Osteoblast (primary cell): ENCODE measurements at places on chromosomes 2 and 18.

DNA sequence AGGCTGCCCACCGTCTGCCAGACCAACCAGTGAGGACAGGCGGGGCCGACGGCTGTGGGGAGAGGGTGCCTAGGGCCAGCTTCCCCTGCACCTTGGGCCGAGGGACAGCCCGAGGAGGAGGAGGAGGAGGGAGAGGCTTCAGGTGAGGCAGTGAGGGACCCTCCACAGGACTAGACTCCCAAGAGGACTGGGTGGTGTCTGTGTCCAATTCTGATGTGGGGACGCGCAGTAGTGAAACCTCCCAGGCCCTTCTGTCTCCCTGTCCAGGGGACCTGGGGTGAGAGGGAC is 19.8 kb upstream of the ASB1 start:
- no peaks in the 10 kb centered on the region for H3K36me3 ChIP-seq
- no peak for DNase-seq
- no peak overlapping the region for H3K4me3 ChIP-seq
- H3K4me1 ChIP-seq, result peaks cover 9% of the 10 kb centered on the region
- H3K27ac ChIP-seq, result no peak overlapping the region

DNA sequence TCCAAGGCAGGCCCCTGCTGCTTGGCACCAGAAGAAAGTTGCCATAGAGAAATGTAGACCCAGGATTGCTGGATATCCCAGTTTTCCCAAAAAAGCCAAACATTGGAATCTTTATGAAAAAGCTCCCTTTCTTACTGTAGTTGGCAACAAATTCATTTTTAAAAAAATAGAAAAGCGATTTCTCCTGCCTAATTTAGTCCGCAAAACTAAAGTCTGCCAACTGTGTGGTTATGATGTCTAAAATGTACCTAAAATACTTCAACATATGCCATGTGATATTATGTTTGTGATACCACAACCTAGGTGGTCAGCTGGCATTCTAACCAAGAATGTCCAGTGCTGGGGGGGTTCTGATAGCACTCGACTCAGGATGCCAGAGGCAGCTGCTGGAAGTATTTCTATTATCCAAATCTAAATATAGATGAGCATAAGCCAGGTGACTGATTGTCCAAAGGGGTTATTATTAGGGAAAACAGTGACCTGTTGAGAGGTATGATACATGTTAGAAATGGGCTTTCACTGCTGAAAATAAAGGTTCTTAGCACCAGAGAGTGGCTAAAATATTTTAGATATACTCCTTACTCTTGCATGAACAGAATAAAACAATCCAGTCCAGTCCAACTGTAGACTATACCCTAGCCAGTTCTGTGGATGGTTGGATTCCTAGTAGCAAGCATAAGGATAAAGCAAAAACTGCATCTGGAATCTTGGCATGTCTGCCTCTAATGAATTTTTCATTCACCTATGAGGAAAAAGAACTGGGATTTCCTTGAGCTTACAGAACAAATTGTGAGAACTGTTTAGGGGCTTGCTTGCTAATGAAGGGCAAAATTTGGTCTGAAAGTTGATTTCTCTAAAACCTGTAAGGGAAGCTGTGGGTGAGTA is 101.7 kb downstream of the STK39 start:
- no peaks in the 10 kb centered on the region for H3K27me3 ChIP-seq
- DNase-seq, result no peak
- peaks cover 3% of the 10 kb centered on the region for H3K4me1 ChIP-seq
- no peak overlapping the region for H3K27ac ChIP-seq

GRCh38 chr18:43863180-43863579 is 585.9 kb upstream of the SYT4 start:
- H3K27ac ChIP-seq, result no peak overlapping the region
- DNase-seq, result no peak
- no peaks in the 10 kb centered on the region for H3K36me3 ChIP-seq
- no peak overlapping the region for H3K4me3 ChIP-seq
- no peaks in the 10 kb centered on the region for H3K4me1 ChIP-seq
- H3K27me3 ChIP-seq, result no peaks in the 10 kb centered on the region

DNA sequence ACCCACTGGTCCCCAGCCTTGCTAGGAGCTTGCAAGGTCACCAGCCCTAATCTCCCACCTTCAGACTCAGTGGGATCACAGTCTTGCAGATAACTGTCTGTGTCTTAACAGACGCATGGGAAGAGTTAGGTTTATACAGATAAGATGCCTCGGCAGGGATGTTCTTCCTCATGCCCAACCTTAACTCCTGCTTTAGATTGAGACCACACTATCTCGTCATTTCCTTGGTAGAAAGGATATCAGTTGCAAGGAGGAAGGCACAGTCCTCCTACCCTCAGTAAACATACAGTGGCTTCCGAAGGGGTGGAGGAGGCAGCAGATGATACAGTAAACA is 7.2 kb downstream of the NT5DC4 start:
- no peak overlapping the region for H3K4me3 ChIP-seq
- H3K27ac ChIP-seq, result no peak overlapping the region
- no peaks in the 10 kb centered on the region for H3K4me1 ChIP-seq
- H3K36me3 ChIP-seq, result no peaks in the 10 kb centered on the region
- no peak for DNase-seq
- no peaks in the 10 kb centered on the region for H3K27me3 ChIP-seq

DNA sequence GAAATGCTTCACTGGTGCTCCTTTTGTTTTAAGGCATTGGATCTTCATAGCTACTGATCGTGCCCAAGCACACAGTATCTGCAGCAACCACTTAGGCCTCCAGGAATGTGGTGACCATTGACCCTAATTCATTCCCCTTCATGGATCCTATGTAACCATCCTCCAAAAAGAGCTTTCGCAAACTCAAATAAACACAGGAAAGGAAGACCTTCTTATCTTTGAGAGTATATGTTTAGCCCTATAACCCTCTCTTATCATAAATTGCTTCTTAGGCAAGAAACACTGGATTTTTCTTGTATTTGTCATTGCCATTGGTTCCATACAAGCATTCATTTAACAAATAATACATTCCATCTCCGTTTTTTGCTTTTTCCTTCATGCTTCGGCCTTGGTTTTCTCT is 4.1 kb upstream of the TTR start:
- no peaks in the 10 kb centered on the region for H3K27me3 ChIP-seq
- no peaks in the 10 kb centered on the region for H3K36me3 ChIP-seq
- no peak overlapping the region for H3K27ac ChIP-seq
- H3K4me3 ChIP-seq, result no peak overlapping the region

- H3K4me1 ChIP-seq, result no peaks in the 10 kb centered on the region
- DNase-seq, result no peak
- H3K27ac ChIP-seq, result no peak overlapping the region
Observed at GRCh38 chr2:155714983-155715382, 617.5 kb downstream of the NR4A2 start.

DNA sequence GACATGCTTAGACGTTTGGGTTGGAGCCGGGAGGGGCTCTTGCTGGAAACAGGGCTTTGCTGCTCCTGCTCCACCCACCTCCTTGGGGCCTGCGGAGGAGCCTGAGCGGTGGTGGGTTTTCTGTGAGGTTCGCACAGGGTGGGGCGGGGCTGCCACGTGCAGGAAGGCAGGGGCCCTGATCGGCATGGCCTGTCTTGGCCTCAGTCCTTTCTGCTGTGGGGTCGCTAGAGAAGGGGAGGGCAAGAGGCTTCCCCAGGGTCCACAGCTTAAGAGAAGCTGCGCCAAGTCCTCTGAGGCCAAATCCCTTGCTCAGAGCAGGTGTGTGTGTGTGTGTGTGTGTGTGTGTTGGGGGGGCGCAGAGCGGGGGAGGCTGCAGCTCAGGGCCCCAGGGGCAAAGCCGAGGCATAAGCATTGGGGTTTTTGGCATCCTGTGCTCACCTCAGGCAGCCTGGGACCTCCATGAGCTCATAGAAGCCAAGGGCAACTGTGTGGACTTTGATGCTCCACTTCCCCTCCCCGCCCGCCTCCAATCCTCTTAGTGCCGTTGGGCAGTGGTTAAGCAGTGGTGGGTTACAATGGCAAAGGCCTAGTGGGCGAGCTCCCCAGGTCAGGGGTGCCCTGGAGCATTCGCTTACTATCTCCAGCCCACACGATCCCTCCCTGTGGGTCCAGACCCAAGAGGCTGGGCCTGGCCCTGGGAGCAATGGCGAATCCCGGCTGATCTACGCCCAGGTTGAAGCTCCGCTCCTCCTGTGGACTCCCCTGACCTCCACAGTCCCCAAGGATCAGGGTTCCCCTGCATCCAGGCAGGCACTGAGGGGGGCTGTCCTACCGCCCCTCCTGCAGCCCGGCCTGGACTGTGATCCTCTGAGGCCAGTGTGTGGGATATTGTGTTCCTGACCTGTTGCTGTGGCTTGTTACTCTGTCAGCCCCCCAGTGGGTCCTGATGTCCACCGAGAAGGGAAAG is 28.9 kb downstream of the TOGARAM2 start:
- peaks cover 24% of the 10 kb centered on the region for H3K4me1 ChIP-seq
- no peaks in the 10 kb centered on the region for H3K27me3 ChIP-seq
- H3K27ac ChIP-seq, result no peak overlapping the region
- H3K36me3 ChIP-seq, result no peaks in the 10 kb centered on the region

DNA sequence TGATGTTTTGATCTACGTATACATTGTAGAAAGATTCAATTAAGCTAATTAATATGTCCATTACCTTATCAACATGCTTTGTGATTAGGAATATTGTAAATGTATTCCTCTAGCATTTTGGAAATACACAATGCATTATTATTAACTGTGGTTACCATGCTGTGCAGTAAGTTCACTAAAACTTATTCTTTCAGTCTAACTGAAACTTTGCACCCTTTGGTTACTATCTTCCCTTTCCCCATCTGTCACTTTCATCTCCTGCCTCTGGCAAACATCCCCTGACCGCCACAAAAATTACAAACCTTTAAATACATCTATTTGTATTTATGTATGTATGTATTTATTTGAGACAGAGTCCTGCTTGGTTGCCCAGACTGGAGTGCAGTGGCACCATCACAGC is 388.0 kb downstream of the NYAP2 start:
- H3K36me3 ChIP-seq, result no peaks in the 10 kb centered on the region
- H3K27me3 ChIP-seq, result no peaks in the 10 kb centered on the region
- H3K27ac ChIP-seq, result no peak overlapping the region
- no peaks in the 10 kb centered on the region for H3K4me1 ChIP-seq

GRCh38 chr2:229254206-229254605 is 16.9 kb downstream of the PID1 start:
- H3K4me1 ChIP-seq, result no peaks in the 10 kb centered on the region
- H3K27ac ChIP-seq, result no peak overlapping the region
- no peak overlapping the region for H3K4me3 ChIP-seq
- no peaks in the 10 kb centered on the region for H3K36me3 ChIP-seq
- H3K27me3 ChIP-seq, result no peaks in the 10 kb centered on the region

- H3K27me3 ChIP-seq, result no peaks in the 10 kb centered on the region
- H3K27ac ChIP-seq, result no peak overlapping the region
- DNase-seq, result peak; percentile 98
- H3K36me3 ChIP-seq, result no peaks in the 10 kb centered on the region
Observed at GRCh38 chr2:95278051-95278471, 3.8 kb downstream of the PROM2 start.

- DNase-seq, result no peak
- H3K4me1 ChIP-seq, result no peaks in the 10 kb centered on the region
- H3K27me3 ChIP-seq, result no peaks in the 10 kb centered on the region
- no peak overlapping the region for H3K4me3 ChIP-seq
- no peak overlapping the region for H3K27ac ChIP-seq
Observed at GRCh38 chr2:49973917-49974368, 819.6 kb upstream of the FSHR start.

DNA sequence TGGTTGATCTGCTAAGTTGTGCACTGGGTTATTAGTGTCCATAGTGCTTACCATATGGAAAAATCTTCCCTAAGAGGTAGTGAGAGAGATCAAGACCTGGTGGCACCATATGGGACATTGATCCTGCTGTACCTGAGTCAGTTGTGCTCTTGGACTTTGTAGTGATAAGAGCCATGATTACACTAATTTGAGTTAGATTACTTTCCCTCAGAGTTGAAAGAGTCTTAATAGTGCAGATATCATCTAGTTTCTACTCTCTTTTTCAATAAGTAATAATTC is 114.2 kb downstream of the KCNE4 start:
- H3K27ac ChIP-seq, result no peak overlapping the region
- no peaks in the 10 kb centered on the region for H3K36me3 ChIP-seq
- H3K4me3 ChIP-seq, result no peak overlapping the region
- DNase-seq, result no peak
- no peaks in the 10 kb centered on the region for H3K27me3 ChIP-seq

- no peak overlapping the region for H3K4me3 ChIP-seq
- no peaks in the 10 kb centered on the region for H3K4me1 ChIP-seq
- H3K36me3 ChIP-seq, result no peaks in the 10 kb centered on the region
- H3K27me3 ChIP-seq, result no peaks in the 10 kb centered on the region
- H3K27ac ChIP-seq, result no peak overlapping the region
Observed at GRCh38 chr18:42906761-42907160, 208.7 kb downstream of the RIT2 start.

GRCh38 chr2:22998359-22998758 is 386.6 kb upstream of the KLHL29 start:
- no peak overlapping the region for H3K4me3 ChIP-seq
- no peak for DNase-seq
- H3K27ac ChIP-seq, result no peak overlapping the region
- H3K4me1 ChIP-seq, result no peaks in the 10 kb centered on the region
- H3K36me3 ChIP-seq, result no peaks in the 10 kb centered on the region

DNA sequence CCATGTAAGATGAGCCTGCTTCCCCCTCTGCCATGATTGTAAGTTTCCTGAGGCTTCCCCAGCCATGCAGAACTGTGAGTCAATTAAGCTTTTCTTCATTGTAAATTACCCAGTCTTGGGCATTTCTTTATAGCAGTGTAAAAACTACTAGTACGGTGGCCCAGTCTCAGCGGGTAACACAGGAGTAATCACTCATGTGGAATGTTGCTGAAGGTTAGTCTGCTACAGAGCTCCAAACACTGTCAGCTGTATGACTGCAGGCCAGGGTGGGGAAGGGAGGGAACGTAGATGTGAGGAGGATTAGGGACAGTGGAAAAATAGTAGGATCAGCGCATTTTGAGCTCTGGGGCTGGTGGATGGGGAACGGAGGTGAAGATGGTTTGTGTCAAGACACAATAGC is 711.2 kb upstream of the SOX11 start:
- DNase-seq, result no peak
- no peaks in the 10 kb centered on the region for H3K4me1 ChIP-seq
- H3K27me3 ChIP-seq, result no peaks in the 10 kb centered on the region
- H3K36me3 ChIP-seq, result no peaks in the 10 kb centered on the region

DNA sequence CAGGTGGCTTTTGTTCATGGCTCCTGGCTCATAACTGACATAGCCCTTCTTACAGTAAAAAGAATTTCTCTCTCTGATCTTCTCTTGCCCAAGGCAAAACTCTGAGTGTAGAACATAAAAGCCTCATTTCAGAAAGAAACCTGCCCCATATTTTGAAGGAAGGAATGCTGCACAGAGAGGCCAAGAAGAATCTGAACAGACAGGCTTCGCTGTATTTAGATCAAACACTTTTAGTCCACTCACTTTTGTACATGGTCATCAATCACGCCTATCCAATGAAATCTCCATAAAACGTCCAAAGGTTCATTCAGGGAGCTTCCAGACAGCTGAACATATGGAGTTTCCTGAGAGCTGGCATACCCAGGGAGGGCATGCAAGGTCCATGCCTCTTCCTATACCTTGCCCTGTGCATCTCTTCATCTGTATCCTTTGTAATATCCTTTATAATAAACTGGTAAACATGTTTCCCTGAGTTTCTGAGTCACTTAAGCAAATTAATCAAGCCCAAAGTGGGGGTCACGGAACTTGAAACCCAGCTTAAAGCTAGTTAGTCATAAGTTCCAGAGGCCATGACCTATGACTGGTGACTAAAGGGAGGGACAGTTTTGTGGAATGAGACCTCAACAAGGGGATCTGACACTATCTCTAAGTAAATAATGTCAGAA is 62.5 kb upstream of the TMEM247 start:
- H3K36me3 ChIP-seq, result no peaks in the 10 kb centered on the region
- H3K4me3 ChIP-seq, result no peak overlapping the region
- H3K4me1 ChIP-seq, result no peaks in the 10 kb centered on the region
- no peak overlapping the region for H3K27ac ChIP-seq

GRCh38 chr2:55418512-55419232 is 984 bp downstream of the CCDC88A start:
- H3K4me1 ChIP-seq, result peaks cover 12% of the 10 kb centered on the region
- peak overlapping the region; percentile 92 for H3K4me3 ChIP-seq
- H3K27ac ChIP-seq, result peak overlapping the region; percentile 82
- no peaks in the 10 kb centered on the region for H3K36me3 ChIP-seq
- no peaks in the 10 kb centered on the region for H3K27me3 ChIP-seq
